Suppressor macrophage treated with lipopolysaccharide for 4 hours (primary cell): ENCODE measurements at places on chromosomes 16 and 17.

DNA sequence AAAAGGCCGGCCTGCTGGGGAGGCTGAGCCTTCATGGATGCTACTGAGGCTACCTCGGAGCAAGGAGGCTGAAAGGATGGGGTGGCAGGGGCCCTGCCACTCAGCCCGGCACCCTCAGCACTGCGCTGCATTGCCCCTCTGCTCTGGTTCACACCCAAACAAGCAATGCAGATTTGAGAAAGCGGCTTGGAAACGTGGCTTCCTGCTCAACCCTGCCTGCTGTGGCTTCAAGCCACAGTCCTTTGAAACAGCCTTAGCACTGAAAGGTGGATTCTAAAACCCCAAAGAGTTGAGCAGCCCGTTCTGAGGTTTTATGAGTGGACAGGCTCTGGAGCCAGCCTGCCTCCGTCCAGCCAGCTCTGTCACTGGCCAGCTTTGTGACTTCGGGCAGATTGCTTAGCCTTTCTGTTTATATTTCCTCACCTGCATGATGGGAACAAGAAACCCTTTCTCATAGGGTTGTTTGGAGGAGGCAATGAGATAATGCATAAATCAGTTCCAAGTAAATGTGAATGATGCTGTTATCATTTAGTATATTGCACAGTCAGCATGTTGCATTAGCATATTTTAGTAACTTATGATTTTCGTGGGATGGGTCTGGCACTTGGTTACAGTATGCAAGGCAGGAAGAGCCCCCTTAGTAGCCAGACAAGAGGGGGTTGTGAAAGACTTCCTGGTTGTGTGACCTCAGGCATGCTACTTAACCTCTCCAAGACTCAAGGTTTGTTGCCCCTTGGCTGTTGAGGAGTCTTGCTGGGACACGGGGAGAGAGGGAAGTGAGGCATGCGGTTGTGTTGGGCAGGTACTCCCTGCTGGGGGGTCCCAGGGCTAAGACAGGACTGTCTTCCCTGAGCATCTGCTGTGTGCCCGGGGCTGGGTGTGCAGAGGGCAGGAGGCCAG is 23.6 kb downstream of the CRISPLD2 start:
- DNase-seq = no peak

DNA sequence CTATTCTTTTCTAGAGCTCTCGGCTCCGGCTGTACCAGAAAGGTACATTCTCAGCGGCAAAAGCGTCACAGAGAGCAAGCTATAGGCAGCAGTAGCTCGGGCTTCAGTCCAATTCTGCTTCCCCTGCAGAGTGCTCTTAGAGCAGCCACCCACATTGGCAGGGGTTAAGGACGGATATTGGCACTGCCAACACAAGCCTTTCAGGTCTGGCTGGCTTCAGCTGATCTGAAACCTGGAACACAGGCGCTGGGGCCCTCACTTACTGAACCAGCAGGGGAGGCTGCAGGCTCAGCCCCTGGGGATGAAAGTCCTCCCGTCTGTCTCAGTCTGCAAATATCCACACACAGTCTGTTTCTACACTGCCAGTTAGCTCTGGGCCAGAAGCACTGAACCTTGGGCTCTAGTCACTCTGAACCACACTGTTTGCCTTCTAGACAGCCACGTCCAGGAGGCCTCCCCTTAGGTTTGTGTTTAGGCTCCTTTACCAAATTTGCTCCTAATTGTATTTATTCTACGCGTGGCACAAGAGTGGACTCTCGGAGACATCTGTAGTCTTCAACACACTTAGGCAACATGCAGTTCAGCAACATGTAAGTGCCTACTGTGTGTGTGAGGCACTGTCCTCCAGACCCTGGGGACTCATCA is 40.1 kb downstream of the HIC1 start:
- no peak for DNase-seq

- DNase-seq = no peak
These were observed 25.6 kb downstream of the GOSR2 start for GRCh38 chr17:46948544-46948943.

- DNase-seq = no peak
These were observed 833 bp upstream of the BCAR1 start for GRCh38 chr16:75252049-75252864.

DNA sequence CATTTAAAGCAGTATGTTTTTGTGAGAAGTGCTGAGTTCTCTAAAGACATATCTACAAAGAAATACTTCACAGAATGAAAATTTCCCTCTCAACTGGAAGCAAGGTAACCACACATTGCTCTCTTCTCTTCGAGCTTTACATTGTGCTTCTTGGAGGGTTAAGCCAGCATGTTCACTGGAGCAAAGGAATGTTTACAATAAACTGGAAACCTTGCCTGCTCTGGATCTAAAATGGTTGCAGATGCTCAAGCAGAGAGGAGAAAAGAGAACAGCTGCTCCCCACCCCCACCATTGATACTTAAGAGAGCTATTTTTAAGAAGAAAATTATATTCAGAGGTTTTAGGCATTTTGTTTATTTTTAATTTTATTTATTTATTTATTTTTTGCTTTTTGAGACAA is 213.1 kb downstream of the CEP112 start:
- no peak for DNase-seq

- no peak for DNase-seq
These were observed 58.0 kb upstream of the CLEC18A start for GRCh38 chr16:69893106-69893505.

DNA sequence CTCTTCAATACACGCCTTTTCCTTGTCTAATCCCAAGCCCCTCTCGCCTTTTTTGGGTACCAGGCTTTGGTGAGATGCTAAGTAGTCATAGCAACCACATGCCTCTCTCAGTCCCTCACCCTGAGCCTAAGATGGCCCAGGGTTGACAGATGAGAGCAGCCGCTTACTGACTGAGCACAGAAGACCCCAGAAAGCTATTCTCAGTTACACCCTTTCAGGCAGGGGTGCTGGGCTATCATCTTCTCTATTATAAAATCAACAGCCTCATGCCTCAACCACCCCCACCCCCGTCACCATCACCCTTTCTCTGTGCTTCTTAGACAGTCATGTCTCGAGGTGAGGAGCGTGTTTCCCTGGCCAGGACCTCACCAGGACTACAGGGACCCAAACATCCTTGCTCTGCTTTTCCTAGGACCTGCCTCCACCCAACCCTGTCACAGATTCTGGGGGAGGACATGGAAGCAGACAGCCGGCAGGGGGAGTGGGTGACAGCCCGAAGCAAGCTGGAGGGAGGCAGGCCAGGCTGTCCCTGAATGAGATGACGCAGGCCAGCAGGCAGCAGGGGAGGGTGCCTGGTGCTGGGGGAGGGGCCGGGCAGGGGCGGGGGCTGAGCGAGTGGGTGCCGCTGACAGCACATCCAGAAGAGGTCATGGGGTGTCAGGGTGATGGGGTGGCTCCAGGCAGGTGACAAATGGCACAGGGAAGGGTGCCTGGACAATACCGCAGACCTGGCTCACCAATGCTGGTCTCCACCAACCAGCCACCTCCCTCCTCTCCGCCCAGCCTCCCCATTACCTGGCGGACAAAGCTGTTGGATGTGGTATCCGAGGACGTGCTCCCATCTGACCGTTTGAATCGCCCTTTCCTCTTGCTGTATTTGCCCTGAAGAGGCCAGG is 3.1 kb downstream of the CACNB1 start:
- no peak for DNase-seq

- no peak for DNase-seq
These were observed 63.6 kb upstream of the TBX2 start for GRCh38 chr17:61335845-61336655.

- no peak for DNase-seq
These were observed 13.1 kb downstream of the BCAR1 start for GRCh38 chr16:75238132-75238852.

- DNase-seq = no peak
These were observed 10.3 kb upstream of the TOX3 start for GRCh38 chr16:52557236-52557635.

GRCh38 chr16:82580298-82580890 is 46.4 kb upstream of the CDH13 start:
- DNase-seq = no peak

- DNase-seq = no peak
These were observed 63.7 kb upstream of the BCO1 start for GRCh38 chr16:81174644-81175324.

DNA sequence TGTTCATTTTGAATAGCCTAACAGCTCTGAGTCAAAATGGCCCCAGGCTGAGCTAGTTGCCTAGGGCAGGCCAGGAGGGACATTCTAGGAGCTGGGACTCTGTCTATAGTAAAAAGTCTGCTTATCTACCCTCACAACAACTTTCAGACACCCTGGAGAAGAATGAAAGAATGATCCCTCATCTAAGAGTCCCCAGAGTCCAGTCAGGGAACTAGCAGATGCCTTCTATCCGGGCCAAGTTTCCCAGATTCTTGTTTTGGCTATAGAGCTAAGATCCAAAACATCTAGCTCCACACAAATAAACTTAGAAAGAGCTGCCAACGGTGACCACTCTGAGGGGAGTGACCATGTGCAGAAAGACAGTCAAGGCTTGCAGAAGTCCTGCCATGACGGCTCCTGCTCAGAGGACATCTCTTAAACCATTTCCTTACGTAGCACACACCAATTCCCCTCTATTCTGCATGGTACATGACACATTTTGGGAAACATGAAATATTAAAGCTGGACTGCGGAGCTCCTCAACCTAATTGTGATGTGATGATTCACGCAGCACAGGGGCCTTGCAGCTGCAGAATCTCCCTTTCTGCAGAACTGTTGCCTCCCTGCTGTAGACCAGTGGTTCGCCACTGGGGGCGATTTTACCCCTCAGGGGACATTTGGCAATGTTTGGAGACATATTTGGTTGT is 24.2 kb downstream of the FAM20A start:
- no peak for DNase-seq

- DNase-seq = no peak
These were observed 49.9 kb upstream of the RHBDL3 start for GRCh38 chr17:32215696-32216095.

DNA sequence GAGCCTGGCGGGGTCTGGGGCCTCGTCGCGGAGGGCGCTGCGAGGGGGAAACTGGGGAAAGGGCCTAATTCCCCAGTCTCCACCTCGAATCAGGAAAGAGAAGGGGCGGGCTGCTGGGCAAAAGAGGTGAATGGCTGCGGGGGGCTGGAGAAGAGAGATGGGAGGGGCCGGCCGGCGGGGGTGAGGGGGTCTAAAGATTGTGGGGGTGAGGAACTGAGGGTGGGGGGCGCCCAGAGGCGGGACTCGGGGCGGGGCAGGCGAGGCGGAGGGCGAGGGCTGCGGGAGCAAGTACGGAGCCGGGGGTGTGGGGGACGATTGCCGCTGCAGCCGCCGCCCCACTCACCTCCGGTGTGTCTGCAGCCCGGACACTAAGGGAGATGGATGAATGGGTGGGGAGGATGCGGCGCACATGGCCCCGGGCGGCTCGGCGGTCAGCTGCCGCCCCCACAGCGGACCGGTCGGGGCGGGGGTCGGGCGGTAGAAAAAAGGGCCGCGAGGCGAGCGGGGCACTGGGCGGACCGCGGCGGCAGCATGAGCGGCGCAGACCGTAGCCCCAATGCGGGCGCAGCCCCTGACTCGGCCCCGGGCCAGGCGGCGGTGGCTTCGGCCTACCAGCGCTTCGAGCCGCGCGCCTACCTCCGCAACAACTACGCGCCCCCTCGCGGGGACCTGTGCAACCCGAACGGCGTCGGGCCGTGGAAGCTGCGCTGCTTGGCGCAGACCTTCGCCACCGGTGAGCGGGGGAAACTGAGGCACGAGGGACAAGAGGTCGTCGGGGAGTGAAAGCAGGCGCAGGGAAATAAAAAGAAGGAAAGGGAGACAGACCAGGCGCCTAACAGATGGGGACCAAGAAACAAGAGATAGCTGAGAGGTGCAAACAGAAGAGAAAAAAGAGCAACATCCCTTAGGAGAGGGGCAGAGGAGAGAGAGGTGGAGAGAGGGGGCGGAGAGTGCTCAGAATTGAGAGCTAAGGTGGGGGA is at the start of gene PNMT:
TSS of gene PNMT (plus strand) at position 509 of the 980 bp plus-strand sequence. CDS start at position 532, 23 bp downstream.
- peak; percentile 64 for DNase-seq

DNA sequence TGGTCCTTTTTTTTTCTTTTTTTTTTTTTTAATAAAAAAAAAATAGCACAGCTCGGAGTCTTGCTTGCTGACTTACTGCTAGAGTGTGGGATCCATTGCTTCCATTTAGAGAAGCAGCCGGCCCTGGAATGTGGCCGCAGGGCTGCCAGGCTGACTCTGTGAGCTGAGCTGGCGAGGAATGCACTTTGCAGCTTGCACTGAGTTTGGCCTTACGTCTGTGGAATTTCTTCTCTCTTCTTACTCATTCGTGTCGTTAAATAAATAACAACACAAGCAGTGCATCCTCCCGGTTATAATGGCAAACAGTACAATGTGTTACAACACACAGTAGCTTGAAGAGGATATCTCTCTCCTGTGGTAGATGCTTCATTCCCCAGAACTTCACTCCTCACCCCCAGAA is 69.2 kb downstream of the PRKCB start:
- no peak for DNase-seq

GRCh38 chr17:81913394-81914102 is 2.3 kb upstream of the PCYT2 start:
- no peak for DNase-seq

DNA sequence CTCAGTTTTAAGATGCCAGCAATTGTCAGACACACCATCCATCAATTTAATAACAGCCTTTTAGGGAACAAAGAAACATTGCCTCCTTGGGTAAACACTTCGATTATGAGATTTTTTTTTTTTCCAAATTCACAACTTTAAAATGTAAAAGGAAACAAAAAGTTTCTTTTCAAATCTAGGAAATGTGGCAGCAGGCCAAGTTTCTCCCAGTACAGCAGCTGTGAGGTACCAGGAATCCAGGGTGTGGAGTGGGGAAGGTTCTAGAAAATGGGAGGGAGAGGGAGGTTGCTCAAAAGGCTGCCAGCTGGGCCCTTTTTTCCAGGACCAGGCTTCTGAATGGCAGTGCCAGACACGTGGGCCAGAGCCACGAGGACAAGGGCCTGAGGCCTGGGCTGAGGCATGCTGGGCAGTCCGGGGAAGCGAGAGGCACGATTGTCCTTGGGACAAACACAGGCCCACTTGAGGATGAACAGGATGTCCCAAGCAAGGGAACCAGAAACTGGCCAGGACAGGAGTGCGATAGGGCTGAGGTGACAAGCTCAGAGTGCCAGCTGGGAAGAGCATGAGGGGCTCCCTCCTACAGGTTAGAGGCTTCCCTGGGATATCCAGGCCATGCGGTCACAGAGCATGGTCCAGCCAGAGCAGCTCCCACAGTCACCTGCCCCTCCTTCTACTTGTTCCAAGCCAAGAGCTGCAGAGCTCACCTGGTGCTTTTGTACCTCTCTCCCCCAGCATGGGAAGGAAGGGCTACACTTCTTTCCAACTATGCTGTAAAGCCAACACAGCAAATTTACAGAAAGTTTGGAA is 215.1 kb downstream of the KATNIP start:
- no peak for DNase-seq

GRCh38 chr17:37576281-37576680 is 32.9 kb downstream of the SYNRG start:
- DNase-seq = no peak

DNA sequence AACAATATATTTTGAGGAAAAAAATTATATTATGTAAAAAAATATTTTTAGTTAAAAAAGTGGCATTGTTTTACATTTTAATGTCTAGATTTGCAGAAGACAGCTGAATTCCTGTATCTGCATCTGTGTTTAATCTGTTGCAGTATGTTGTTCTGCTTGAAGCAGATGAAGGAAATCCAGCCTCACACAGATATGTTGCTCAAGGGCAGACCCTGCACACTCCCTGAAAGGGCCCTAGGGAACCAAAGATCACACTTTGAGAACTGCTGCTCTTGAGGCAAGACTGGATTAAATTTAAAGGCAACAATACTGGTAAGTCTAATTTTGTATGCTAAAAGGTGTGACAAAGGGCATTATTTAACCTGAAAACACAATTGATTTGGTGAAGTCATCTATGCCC is 16.4 kb upstream of the SLC6A4 start:
- DNase-seq = no peak

GRCh38 chr16:11389631-11390565 is 44.6 kb downstream of the RMI2 start:
- no peak for DNase-seq

- DNase-seq = no peak
These were observed 335.3 kb downstream of the SOX9 start for GRCh38 chr17:72456075-72456474.
